ENCODE measurements at places on chromosomes 12 and 14.

GRCh38 chr14:61125867-61126572 is 145.0 kb downstream of the SLC38A6 start:
- no peak for DNase-seq

GRCh38 chr12:15862840-15863239 is 19.3 kb upstream of the STRAP start:
- peak; percentile 50 for DNase-seq

- no peak for DNase-seq
Observed at GRCh38 chr12:71725011-71725410, 29.7 kb upstream of the RAB21 start.

- no peak for DNase-seq
Observed at GRCh38 chr12:12907552-12907951, 16.2 kb downstream of the GPRC5A start.

DNA sequence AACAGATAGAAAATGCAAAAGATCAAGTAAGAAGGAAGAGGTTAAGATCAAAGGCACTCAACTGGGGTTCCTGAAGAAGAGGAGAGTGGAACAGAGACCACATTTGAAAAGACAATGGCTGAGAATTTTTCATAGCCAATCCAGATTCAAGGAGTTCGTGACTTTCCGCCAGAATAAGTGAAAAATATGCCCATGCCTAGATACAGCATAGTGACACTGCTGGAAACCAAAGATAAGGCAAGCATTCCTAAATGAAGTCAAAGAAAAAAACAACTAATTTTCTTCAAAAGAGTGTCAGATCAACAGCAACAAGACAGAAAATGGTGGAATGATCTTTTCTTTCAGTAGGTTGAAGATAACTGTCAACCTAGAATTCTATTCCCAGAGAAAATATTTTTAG is 47.5 kb downstream of the EGLN3 start:
- DNase-seq = no peak

DNA sequence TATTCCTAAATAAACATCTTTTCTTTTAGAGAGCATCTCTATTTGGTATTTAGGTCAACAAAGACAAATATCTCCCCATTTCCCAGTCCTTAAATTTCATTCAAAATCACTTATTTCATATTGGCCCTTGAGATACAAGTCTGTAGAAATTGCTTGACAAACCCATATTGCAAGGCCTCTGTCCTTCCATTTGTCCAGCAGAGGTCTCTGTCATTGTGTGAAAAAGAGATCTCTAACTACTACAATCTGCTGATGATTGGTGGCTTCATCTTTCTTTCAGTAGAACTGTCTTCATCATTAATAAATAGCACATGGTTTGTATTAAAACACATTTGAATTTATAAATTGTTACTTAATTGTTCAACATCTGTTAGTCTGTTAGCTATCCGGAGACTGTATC is 252.6 kb downstream of the ACSS3 start:
- no peak for DNase-seq

GRCh38 chr14:32009976-32010581 is 67.0 kb upstream of the ARHGAP5 start:
- DNase-seq = no peak

- DNase-seq = no peak
Observed at GRCh38 chr12:79897617-79898016, 37.3 kb downstream of the PPP1R12A start.

DNA sequence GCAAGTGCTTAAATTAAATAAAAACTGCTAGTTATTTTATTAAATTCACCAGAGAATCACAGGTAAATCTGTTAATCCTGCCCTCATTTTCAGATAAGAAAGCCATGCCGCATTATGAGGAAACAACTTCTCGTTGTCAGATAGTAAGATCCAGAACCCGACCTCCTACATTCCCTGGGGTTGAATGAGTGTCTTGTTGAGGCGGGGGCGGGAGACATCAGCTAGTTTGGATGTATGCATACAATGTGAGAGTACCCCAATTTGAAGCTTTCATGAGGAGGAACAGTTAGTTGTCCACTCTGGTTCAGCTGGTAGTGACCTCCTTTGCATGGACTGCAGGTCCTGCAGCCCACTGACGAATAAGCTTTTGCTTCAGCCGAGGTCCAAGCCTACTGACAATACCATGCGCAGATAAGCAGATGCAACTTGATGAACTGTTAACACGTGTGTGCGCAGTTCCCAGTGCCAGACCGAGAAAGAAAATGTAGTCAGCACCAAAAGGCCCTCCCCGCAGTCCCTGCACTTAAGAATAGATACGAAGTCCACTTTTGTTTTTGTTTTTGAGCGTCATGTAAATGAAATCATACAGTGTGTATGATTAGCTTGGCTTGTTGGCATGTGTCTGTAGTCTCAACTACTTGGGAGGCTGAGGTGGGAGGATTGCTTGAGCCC is 34.9 kb downstream of the EVL start:
- DNase-seq = no peak

GRCh38 chr12:34126239-34126641 is 103.9 kb downstream of the ALG10 start:
- DNase-seq = peak; percentile 32

- DNase-seq = no peak
Observed at GRCh38 chr12:68970951-68971350, 38.0 kb upstream of the CPM start.

GRCh38 chr14:68510201-68511128 is 282.4 kb downstream of the ZFP36L1 start:
- DNase-seq = no peak

GRCh38 chr12:104682790-104683279 is 226.1 kb downstream of the CHST11 start:
- peak; percentile 23 for DNase-seq

GRCh38 chr14:54348001-54348611 is 48.7 kb upstream of the CDKN3 start:
- peak; percentile 79 for DNase-seq

GRCh38 chr14:54929556-54929955 is 26.9 kb upstream of the GCH1 start:
- DNase-seq = no peak

- DNase-seq = no peak
Observed at GRCh38 chr14:94620597-94620996, 8.4 kb downstream of the SERPINA3 start.

DNA sequence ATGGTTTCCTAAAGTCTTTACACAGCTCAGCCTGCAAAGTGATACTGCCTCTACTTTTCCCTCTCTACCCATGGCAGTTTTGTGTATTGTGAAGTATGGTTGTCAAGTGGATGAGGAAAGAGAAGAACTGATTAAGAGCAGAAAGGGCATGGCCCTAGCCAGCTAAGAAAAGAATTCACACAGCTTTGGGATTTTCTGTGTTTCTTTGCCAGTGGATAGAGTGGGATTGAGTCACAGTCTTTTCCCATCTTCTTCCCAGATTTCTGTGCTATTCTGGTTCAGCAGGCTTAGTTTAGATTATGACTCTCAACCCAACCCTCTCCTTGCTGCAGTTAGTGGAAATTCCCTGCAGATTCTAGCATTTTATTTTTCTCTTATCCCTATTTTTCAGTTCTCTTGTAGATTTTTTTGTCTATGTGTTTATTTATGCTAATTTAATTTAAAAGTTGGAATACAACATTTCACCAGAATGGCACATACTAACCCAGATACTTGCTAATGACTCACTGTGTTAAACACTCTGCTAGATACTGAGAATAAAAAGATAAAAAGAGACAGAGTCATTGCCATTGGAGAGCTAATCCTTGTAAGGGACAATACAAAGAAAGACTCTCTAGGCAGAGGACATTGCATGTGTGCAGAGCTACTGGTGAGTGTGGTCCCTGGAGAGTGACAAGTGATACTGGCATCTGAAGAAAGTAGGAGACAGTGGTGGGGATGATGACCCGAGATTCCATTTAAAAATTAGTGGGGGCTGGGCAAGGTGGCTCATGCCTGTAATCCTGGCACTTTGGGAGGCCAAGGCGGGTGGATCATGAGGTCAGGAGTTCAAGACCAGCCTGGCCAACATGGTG is 106.3 kb downstream of the ST8SIA1 start:
- no peak for DNase-seq

GRCh38 chr12:91226951-91227350 is 44.3 kb upstream of the DCN start:
- no peak for DNase-seq

DNA sequence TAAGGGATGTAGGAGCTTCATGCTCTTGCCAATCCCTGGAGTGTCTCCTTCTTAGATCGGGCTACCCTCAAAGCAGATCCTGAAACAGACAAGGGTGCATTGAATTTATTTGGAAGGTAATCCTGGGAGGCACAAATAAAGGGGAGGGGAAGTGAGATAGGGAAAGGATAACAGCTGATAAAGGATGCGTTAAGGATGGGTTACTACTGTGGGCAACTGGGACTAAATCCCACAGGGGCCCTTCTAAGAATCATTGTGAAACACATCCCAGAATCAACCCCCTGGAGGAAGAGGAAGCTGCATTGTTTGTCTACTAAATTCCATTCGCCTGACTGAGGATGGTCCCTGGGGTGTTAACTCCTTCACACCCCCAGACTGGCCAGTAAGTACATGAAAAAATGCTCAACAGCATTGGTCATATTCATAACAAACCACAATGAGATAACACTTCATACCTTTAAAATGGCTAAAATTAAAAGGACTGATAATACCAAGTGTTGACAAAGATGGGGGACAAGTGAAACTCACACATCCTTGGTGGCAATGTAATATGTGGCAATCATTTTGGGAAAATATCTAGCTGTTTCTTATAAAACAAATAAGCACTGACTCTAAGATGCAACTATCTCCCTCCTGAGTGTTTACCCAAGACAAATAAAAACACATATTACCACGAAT is 37.0 kb upstream of the CMKLR1 start:
- DNase-seq = no peak

- no peak for DNase-seq
Observed at GRCh38 chr14:77043177-77043983, 14.9 kb upstream of the IRF2BPL start.

GRCh38 chr14:55514819-55515490 is 65.1 kb upstream of the KTN1 start:
- no peak for DNase-seq

DNA sequence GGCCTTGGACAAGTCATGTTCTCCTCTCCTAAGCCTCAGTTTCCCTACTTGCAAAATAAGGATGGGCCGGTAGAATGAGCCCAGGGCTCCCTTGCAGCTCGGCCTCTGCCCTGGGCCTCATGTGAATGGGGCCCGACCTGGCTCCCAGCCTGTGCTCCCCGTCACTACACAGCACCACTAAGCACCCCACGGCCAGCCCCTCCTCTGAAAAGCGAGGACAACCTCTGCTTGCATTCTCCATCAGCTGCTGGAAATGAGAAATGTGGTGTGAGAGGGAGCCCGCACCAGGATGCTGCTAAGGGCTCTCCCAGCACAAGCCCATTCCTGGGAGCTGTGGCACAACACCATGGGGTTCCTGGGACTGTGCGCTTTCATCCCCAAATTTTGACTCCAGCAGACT is 10.2 kb downstream of the SLC25A47 start:
- DNase-seq = no peak

GRCh38 chr12:24200010-24200409 is 250.5 kb upstream of the SOX5 start:
- DNase-seq = no peak

GRCh38 chr14:57244106-57244505 is 24.6 kb downstream of the EXOC5 start:
- DNase-seq = peak; percentile 46

GRCh38 chr14:77786148-77786547 is 13.8 kb upstream of the ADCK1 start:
- DNase-seq = no peak

DNA sequence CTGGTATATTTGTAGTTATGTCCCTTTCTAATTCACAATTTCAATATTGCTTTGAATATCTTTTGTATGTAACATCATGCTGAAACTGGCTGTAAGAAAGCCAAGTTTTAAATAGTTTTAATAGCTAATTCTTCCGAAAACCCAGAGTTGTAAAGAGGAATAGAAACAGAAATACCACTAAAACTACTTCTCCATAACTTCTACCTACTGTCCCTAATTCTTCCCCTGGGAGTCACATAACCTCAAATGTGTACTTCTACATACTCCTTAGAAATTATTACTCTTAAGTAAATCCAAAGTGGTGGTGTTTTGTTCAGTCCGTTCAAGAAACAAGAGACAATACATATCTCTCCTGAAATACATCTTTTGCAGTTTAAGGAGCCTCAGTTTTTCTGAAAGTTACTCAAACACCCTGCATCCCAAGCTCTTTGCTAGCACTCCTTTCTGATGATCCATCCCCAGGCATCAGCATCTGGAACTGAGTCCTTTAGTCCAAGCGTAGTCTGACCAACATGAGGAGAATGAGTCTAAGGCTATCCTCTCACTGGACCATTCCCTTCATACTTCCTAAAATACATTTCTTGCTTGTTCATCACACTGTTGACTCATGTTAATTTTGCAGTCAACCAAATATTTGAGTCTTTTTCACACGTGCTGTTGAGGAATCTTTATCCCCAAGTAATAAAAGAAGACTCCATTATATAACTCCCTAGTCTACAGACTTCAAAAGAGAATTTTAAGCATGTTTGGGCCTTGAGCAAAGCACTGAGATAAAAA is 214.3 kb upstream of the NUDT4 start:
- DNase-seq = no peak

DNA sequence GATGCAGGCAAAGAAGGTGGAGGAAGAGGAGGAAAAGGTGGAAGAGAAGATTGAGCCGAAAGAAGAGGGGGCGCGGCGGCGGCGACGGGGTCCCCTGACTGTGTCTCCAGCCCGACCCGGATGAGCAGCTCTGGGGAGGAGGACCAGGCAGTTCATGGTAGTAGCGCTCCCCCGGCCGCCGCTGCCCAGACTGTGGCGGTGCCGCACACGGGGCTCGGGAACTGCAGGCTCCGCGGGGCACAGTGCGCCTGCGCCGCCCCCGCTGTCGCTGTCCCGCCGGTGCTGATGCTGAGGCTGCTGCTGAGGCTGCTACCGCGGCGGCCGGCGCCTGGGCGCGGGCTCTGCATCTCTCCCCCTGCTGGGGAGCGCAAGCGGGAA is at the start of gene KCNH5:
TSS of gene KCNH5 (minus strand) at position 225 of the 378 bp plus-strand sequence. CDS start 272 bp downstream, outside the sequence.
- DNase-seq = peak; percentile 51

All from small intestine (tissue), 16 donors.